Fibroblast of upper back skin (primary cell): ENCODE measurements at places on chromosomes 16 and 17.
A peak's percentile ranks its signal among the peaks of the same experiment; 100 is the strongest.

DNA sequence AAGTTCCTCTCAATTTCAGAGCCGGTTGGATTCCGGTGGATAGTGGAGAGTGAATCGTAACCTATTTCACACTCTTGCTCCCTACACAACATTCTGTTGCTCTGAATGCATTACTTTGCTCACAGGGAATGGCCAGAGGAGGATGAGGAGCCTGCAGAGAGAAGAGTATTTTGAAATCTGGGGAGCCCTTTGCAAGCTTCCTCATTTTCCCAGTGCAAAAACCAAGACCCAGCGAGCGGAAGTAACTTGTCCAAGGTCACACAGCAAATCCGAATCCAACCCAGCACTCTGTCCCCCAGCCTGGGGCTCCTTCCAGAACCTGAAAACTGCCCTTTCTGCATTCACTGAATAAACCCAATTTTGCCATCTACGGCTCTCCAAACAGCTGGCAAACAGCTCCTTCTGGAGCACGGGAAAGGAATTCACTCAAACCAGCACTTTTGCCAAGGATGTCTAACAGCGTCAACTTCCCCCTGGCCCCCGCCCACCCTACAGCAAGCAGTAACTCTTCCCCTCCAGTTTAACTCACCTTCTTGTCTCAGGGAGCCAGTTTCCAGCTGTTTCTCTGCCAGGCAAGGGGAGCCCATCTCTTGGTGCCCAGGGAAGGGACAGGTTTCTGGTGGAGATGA is 557 bp downstream of the KCNG4 start:
- no peak for DNase-seq

GRCh38 chr16:83268169-83268568 is 539.6 kb upstream of the HSBP1 start:
- DNase-seq, result no peak

DNA sequence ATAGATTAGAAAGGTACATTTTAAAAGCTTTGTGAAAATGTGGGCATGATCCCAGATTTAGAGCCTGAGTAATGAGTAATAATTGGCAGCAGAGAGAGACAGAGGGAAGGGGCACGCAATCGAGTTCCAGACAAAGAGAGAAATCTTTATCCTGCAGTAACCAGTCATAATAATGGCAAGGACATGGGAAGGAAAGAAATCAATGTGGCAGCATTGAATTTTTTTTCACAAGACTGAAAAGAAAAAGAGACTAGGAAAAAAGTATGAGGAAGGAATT is 790.8 kb upstream of the SOX9 start:
- DNase-seq, result no peak

DNA sequence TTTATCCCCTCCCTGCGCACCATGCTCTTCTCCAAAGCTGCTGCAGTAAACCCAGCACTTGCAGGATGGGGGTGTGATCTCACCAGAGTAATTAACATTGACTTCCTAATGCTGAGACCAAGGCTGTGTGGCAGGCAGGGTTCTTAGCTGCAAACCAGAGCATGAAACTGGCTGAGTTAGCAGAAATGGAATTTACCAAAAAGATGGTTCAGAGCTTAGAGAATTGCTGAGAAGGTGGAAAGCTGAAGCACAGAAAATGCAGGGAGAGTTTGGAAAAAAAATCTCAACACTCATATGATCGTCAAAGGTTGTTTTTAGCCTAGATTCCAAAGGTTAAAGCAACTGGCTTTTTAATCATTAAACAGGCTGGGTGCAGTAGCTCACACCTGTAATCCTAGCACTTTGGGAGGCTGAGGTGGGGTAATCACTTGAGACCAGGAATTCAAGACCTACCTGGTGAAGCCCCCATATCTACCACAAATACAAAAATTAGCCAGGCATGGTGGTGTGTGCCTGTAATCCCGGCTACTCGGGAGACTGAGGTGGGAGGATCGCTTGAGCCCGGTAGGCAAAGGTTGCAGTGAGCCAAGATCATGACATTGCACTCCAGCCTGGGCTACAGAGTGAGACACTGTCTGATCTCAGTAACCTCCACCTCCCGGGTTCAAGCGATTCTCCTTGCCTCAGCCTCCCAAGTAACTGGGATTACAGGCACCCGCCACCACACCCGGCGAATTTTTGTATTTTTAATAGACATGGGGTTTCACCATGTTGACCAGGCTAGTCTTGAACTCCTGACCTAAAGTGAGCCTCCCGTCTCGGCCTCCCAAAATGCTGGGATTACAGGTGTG is 6.0 kb upstream of the TXNDC11 start:
- no peak for DNase-seq

DNA sequence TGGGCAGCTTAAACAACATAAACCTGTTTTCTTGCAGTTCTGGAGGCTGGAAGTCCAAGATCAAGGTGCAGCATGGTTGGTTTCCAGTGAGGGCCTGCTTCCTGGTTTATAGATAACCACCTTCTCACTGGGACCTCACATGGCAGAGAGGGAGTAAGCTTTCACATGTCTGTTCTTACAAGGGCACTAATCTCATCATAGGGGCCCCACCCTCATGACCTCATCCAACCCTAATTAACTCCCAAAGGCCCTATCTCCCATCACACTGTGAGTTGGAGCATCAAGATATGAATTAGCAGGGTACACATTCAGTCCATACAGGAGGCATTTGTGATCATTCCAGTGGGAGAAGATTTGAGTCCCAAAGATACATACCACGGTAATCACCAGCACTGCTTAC is 50.5 kb upstream of the GRIN2A start:
- no peak for DNase-seq

- no peak for DNase-seq
These were observed 33.3 kb downstream of the GINS2 start for GRCh38 chr16:85655216-85656129.

- no peak for DNase-seq
These were observed 21.4 kb downstream of the ACTG1 start for GRCh38 chr17:81491181-81491581.

- DNase-seq, result peak; percentile 85
These were observed 8.4 kb upstream of the PLK1 start for GRCh38 chr16:23670137-23670776.

GRCh38 chr16:88504489-88505404 is 51.7 kb downstream of the ZFPM1 start:
- no peak for DNase-seq

DNA sequence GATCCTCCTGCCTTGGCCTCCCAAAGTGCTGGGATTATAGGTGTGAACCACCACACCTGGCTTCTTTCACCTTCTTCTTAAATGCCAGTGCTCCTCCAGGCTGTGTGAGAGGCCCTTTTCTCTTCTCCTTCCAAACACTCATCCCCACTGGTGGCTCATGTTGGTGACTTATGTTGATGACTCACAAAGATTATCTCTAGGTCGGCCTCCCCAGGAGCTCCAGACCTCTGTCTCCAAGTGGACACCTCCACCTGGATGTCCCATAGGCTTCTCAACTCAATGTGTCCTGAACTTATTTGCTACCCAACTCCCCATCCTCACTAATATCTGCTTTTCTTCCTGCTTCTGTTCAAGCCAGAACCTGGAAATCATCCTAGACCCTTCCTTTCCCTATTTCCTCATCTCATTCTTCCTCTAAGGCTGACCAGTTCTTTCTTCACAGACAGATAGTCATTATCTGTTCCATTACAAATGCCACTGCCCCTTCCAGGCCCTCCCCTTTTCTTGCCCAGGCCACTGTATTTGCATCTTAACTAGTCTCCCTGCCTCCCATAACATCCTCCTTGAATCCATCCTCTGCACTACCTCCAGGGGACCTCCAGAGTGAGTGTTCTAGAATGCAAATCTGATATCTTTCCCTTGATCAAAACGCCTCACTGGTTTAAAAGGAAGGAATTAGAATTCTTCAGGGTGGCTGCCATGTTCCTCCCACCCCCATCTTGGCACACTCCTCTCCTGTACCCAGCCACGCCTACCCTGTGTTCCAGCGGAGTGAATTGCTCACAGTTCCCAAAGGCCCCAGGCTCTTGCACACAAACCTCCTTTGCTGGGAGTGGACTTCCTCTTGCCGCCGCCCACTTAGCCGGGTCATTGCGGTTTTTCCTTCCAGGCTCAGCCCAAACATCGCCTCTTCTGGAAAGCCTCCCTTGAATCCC is 34.8 kb upstream of the FBXO47 start:
- peak; percentile 71 for DNase-seq

- DNase-seq, result no peak
These were observed 34.6 kb downstream of the CYTH1 start for GRCh38 chr17:78747488-78747887.

- peak; percentile 78 for DNase-seq
These were observed at the start of gene SEZ6L2 for GRCh38 chr16:29899516-29900101. Gene SEZ6L2, minus strand, starts transcription at chr16:29899550. Its CDS starts 531 bp downstream, at chr16:29899019.

- DNase-seq, result peak; percentile 10
These were observed 434 bp upstream of the CPSF4L start for GRCh38 chr17:73261952-73262675.

DNA sequence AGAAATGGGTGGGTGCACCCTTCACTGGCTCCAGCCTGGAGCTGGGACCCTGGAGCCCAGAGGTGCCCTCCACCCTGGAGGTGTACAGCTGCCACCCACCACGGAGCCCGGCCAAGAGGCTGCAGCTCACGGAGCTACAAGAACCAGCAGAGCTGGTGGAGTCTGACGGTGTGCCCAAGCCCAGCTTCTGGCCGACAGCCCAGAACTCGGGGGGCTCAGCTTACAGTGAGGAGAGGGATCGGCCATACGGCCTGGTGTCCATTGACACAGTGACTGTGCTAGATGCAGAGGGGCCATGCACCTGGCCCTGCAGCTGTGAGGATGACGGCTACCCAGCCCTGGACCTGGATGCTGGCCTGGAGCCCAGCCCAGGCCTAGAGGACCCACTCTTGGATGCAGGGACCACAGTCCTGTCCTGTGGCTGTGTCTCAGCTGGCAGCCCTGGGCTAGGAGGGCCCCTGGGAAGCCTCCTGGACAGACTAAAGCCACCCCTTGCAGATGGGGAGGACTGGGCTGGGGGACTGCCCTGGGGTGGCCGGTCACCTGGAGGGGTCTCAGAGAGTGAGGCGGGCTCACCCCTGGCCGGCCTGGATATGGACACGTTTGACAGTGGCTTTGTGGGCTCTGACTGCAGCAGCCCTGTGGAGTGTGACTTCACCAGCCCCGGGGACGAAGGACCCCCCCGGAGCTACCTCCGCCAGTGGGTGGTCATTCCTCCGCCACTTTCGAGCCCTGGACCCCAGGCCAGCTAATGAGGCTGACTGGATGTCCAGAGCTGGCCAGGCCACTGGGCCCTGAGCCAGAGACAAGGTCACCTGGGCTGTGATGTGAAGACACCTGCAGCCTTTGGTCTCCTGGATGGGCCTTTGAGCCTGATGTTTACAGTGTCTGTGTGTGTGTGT is 46.8 kb downstream of the IL21R start:
- DNase-seq, result no peak

DNA sequence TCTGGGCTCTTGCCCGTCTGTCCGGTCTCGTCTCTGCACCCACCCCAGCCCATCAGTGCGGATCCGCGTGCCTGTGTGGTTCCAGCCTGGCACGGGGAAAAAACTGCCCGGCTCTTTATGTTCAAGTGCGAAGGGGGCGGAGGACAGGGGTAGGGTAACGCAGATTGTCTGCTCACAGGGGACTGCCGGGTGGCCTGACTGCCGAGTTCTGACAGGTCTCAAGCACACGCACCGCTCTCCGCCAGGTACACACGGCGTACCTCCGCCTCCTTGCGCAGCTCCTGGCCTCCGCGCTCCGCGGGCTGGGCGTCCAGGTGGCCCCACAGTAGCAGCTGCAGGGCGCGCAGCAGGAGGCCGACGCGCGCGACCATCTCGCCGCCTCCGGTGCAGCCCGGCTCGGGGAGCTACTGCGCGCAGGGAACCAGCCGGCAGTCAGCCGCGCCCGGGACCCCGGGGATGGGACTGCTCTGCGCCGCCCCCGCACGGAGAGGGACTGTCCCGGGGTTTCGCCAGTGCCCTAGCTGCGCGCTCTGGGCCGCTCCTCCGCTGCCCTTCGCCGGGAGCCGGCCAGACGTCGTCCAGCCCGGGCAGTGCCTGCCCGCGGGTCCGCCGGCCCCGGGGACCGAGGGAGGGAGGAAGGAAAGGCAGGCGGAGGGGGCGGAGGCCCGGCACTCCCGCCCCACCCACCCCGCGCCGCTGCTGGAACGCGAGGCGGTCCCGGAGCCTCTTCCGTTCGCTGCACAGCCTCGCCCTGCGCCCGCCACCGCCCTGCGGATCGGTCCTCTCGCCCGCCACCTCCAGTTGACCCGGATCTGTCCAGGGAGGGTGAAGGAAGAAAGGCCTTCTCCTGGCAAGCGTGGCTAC is at the start of gene MMP28:
TSS of gene MMP28 (minus strand) at position 635 of the 864 bp plus-strand sequence. CDS start at position 371, 264 bp downstream.
- no peak for DNase-seq

- DNase-seq, result no peak
These were observed 12.6 kb upstream of the FUS start for GRCh38 chr16:31167315-31167714.

GRCh38 chr17:70687421-70687820 is 518.1 kb downstream of the KCNJ2 start:
- DNase-seq, result no peak

- DNase-seq, result no peak
These were observed 21.4 kb downstream of the LDHD start for GRCh38 chr16:75095204-75095621.

GRCh38 chr17:63517825-63518534 is 5.2 kb upstream of the KCNH6 start:
- no peak for DNase-seq

GRCh38 chr17:42133461-42134041 is 10.9 kb downstream of the HSPB9 start:
- DNase-seq, result peak; percentile 14

DNA sequence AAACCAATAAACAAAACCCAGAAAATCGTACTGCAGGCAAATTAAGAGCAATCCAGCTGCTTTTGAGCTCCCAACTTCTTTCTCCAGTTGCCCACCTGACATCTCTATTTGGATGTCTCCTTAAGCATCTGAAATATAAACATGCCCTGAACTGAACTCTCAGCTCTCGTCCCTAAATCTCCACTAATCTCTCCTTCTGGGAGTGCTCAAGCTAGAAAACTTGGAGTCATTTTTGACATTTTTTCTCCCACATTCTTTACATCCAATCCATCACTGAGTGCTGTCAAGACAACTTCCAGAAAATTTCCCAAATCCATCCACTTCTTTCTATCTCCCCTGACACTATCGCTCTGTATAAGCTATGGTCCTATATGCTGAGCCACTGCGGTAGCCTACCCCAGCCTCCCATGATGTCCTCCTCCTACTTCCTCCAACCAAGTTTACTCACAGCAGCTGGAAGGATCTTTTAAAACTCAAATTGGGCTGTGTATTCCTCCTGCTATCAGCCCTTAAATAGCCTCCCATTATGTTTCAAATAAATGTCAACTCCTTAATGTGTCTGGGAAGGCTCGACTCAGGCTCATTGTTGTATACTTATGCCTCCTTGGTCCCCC is 53.1 kb downstream of the HS3ST3B1 start:
- peak; percentile 76 for DNase-seq

DNA sequence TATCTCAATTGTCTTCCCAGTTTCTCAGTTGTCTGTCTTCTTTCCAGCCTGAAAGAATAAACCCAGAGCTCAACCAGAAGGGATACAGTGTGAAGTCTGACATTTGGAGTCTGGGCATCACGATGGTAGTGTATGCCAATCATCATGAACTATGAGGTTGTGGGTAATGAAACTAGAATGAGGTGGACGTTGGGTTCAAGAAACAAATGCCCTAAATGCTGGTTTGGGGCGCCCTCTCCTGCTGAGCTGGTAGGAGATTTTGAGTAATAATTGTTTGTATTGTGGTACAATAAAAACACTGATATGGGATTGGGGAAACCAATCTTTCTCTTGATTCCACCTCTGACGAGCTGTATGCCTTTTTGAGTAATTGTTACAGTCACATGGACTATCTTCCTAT is 110.4 kb downstream of the MAP2K6 start:
- DNase-seq, result no peak

- no peak for DNase-seq
These were observed 17.6 kb downstream of the GOT2 start for GRCh38 chr16:58716468-58716867.
